GM23248 (cell line): ENCODE measurements at places on chromosomes 12 and 14.

GRCh38 chr12:92468358-92469020 is 234.3 kb upstream of the PLEKHG7 start:
- no peak for DNase-seq

GRCh38 chr12:75977590-75977951 is 54.0 kb downstream of the PHLDA1 start:
- DNase-seq = no peak

- DNase-seq = no peak
Measured at GRCh38 chr14:99420711-99421110, 59.9 kb downstream of the SETD3 start.

DNA sequence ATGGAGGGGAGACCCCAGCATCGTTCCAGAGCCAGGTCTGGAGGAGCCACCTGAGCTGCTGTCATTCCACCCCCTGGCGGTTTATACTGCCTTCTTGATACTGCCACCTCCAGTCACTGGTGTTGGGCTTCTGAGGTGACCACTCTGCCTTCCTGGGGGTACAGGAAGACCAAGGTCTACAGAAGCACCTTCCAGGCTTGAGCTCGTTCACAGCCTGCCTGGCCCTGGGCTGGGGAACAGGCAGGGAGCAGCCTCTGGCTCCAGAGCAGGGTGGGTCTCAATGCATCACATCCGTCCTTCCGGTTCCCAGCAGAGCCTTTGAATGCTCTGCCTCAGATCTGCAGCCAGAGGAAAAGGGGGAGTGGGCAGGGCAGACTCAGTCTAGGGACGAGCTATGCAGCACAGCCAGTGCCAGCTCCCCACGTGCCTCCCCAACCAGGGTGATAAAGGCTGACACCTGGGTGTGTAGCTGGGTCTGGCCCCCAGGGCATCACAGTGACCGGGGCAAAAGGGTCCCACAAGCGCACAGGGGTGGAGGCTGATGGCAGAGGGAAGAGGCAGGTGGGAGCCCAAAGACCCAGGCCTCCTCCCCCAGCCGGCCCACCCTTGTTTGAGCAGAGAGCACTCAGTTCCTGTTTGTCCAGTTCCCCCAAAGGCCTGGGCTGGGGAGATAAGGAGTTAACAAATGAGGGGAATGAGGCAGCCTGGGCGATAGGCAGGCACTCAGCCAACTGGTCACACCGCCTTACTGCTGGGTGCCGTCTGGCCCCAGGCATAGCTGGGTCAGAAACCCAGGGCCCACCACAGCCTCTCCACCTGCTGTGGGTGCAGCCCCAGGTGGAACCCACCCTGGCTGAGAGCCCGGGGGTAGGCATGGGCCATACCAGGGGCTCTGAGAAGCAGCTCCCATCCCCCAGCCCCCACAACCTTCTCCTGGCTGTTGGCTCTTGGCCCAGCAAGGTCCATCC is 17.1 kb downstream of the DEGS2 start:
- DNase-seq = no peak

DNA sequence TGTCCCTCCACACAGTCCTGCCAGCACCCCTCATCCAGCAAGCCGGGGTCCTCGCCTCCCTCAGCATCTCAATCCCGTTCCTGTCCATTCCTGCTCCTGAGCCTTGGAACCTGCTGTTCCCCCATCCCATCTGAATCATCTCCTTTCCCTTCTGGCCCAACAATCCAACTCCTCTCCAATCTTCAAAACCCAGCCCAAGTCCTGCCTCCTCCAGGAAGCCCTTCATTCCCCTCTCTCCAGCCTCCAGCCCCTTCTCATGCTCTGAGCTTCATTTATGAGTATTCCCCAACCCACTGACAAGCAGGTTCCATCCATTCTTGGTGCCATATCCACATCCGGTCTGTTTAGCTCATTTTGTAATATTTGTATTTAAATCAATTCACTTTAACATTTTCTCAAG is 128.1 kb downstream of the RIMBP2 start:
- DNase-seq = no peak

DNA sequence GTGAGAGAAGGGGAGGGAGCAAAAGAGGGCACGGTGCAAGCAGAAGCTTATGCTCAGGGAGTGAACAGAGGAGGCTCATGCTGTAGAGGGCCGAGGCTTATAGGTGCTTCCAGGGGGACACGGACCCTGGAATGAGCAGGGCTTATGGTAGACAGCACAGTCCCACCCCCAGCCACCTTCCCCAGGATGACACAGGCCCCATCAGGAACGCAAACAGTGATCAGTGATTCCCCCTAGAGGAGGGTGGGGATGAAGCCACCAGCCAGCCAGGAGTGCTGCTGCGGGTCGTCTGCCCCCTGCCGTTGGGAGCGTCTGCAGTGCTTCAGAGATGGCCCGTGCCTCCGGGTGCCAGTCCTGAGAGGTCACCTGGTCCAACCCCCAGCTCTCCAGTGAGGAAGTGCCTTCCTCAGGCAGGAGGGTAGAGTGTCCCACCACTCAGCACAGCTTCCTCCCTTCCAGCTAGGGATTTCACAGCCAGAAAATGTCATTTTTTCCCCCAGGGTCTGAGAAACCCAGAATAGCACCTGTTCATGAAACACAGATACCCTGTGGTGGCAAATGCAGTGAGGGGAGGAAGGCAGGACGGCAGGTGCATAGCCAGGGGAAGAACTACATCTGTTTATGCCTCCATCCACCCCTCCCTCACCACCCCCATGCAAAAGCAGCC is 60.7 kb downstream of the SLC6A12 start:
- peak; percentile 73 for DNase-seq

DNA sequence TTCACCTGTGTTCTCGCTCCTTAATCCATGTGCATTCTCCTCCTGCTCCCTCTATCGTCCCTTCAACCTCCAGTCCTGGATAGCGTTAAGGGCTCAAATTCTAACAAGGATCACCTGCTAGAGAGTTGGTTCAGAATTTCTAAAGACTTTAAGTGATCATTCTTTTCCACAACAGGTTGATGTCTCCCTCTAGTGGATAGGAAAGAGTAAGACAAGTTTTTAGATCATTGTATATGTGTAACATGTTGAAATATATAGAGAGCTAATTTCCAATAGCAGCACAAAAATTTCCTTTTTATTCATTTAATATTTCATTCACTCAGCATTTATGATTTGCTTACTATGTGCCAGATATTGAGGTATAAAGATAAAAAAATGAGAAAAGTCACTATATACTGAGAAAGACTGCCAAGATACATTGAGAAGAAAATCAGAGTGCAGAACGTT is 9.3 kb upstream of the ESR2 start:
- DNase-seq = peak; percentile 62

DNA sequence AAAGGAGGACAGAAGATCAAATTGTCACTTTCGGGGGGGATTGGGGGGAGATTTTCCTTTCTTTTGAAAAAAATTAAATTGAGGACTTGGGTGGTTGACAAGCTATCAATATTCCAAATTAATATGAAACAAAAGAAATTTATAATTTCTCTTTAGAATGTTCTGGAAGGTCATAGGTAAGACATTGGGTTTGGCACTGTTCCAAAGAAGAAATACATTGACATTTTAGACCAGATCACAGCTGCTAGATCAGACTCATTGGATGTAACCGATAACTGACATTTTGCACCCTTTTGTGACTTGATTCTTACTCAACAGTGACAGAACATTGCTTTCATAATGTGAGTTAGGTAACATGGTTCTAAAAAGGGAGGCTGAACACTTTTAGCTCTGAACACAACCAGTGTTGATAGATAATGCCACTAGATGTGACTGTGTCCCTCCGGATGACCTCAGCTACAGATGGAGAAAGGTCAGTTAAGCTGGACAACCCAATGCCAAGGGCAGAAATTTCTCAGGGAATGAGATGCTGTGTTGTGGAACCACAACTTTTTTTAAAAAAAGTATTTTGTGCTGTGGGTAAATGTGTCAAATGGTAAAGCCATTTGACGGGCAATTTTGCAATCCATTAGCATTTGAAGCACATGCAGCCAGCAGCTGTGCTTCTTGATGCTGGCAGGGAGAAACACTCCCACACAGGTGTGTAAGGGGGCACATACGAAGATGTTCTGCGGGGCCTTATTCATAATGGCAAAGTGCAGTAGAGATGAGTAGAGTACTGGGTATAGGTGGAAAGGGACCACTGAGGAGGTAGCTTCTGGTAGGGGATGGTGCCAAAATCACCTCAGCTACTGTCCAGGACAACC is 62.9 kb downstream of the RFX4 start:
- no peak for DNase-seq

DNA sequence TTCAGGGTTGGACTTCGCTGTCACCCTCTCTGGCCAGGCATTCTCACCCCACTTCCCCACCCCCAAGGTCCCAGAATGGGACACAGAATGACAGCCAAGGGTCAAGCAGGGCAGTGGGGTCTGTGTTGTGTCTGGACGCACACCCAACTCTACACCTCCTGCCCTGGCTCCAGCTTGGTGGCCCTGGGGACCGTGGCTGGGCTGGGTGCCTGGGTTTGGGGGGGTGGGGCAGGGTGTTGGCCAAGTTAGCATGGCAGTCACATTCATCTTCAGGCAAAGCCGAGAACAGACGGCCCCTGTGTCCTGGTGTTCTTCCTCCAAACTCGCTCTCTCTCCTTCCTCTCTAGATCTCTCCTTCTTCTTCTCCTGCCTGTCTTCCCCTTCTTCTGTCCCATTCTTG is 5.6 kb downstream of the LRP1 start:
- peak; percentile 48 for DNase-seq

- DNase-seq = no peak
Measured at GRCh38 chr14:68271913-68272391, 452.4 kb downstream of the RAD51B start.

GRCh38 chr14:71734076-71734475 is 198.2 kb upstream of the RGS6 start:
- no peak for DNase-seq

GRCh38 chr14:45976001-45976400 is 675.6 kb downstream of the RPL10L start:
- DNase-seq = no peak

GRCh38 chr12:19757317-19757877 is 318.1 kb downstream of the AEBP2 start:
- DNase-seq = peak; percentile 69

DNA sequence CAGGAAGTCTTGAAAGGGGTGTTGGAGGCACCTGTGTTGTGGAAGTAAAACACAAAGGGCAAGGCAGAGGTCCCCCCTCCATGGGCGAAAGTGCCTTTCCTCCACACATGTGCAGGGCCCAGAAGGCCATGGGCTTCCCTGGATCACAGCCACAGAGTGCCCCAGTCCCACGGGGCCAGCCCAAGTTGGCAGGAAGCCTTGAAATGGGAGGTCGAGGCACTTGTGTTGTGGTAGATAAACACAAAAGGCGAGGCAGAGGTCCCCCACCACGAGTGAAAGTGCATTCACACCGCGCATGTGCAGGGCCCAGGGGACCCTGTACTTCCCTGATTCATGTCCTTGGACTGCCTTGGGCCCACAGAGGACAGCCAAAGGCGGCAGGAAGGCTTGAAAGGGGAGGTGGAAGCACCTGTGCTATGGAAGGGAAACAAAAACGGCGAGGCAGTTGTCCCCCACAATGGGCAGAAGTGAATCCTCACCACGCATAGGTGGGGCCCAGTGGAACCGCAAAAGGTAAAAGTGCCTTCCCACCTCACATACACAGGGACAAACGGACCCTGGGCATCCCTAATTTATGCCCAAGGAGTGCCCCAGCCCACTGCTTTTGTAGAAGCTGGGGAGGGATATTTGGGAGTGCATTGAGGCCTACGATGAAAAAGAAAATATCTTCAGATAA is 585.4 kb downstream of the ALG10 start:
- DNase-seq = no peak

GRCh38 chr14:104697317-104697703 is 7.9 kb downstream of the INF2 start:
- DNase-seq = no peak

- DNase-seq = no peak
Measured at GRCh38 chr12:94793191-94793595, 142.8 kb upstream of the TMCC3 start.

- peak; percentile 84 for DNase-seq
Measured at GRCh38 chr12:12922191-12922616, 29.8 kb downstream of the GPRC5D start.

DNA sequence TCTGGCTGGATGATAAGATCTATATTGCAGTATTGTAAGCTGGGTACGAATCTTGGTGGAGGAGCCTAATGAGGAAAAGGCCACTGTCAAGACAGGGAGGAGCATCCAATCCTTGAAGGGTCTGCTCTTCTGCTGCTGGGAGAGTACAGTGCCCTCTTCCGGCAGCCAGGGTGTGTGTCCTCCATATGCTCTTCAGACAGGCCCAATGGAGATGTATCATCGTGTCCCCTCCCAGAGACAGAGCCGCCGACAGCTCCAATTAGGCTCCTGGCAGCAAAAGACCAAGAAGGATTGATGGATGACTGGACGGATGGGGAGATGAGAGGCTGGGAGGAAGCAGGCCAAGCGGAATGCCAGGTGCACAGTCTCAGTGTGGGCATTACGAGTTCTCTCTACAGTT is 51.6 kb upstream of the PIWIL1 start:
- no peak for DNase-seq

DNA sequence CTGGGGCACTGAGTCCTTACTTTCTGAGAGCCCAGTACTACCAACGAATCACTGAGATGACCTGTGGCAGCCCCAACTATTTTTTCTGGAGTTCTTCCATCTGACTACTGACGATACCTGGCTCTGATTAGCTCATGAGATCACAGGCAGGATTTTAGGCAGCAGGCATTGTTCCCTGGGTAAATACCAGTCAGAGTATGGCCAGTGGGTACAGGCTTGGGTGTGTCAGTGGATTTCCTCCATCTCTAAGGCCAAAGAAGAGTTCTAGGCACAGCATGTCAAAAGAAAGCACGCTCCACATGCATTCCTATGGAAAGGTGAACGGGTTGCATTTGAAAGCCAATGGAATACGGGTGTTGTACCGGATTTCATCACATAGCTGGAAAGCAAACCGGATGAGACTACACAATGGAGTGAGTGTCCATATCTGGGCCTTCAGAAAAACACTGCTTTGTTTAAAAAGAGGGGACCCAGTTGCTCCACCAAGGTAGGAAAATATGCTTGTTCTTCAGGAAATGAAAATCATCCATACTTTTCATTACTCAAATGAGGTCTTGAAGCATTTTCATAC is 55.0 kb downstream of the PAX9 start:
- DNase-seq = no peak

DNA sequence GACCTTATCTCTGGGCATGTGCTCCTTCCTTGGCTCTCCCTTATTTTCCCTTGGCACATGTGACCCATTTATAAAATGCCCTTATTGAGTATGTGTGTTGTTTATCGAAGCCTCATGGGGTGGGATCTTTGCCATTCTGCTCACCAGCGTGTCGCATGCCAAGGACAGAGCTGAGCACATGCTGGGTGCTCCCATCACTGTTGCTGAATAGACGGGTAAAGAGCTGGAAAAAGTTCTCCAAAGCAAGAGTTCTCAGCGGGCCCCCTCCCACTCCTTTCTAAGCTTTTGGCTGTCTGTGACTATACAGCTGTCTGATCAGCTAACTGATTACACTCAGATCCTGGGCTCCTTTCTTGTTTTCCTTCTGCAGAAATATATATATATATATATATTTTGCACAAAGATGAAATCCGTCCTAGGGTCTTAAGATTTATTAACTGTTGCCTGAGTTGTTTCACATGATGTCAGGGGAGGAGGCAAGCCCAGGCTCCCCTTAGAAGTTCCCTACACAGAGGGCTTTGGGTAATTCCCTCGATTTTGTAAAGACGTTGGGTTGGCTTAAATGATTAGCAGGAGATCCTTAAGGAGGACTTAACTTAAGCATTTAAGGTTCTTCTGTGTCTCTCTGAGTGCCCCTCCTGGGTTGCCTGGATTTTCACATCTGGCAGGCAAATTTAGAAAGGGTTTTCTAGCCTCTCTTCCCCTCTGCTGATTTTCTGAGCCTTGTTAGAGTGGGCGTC is 71.6 kb downstream of the TMEM132C start:
- DNase-seq = no peak
